ENCODE measurements at places on chromosomes 5 and 9.

GRCh38 chr9:123637945-123638634 lies 282.1 kb downstream of the CRB2 start:
- no peak for DNase-seq

DNA sequence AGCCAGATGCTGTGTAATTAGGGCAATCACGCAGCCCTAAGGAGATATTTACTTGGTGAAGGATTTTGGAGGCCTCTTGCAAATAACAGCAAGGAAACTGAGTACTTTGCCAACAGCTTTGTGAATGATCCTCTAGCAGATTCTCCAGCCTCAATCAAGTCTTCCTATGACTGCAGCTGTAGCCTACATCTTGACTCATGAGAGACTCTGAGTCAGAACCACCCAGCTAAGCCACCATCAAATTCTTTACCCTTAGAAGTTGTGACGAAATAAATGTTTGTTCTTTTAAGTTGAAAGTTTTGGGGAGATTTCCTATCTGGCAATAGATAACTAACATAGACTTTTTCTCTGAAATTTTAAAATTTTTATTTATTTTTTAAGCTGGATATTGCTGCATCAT lies 237.6 kb upstream of the CCNH start:
- no peak for DNase-seq

- DNase-seq = no peak
Measured at GRCh38 chr9:76667521-76667957, 96.7 kb upstream of the PCA3 start.

DNA sequence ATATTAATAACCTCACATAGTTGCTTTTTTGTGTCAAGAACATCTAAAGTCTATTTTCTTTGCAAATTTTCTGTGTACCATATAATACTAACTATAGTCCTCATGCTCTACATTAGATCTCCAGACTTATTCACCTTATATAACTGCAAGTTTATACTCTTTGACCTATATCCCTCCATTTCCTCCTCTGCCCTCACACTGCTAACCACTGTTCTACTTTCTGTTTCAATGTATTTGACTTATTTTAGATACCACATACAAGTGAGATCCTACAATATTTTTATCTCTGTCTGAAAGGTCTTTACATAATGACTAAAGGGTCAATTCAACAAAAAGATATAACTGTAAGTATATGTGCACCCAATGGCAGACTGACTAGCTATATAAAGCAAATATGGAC lies 789.7 kb upstream of the ZNF608 start:
- DNase-seq = no peak

DNA sequence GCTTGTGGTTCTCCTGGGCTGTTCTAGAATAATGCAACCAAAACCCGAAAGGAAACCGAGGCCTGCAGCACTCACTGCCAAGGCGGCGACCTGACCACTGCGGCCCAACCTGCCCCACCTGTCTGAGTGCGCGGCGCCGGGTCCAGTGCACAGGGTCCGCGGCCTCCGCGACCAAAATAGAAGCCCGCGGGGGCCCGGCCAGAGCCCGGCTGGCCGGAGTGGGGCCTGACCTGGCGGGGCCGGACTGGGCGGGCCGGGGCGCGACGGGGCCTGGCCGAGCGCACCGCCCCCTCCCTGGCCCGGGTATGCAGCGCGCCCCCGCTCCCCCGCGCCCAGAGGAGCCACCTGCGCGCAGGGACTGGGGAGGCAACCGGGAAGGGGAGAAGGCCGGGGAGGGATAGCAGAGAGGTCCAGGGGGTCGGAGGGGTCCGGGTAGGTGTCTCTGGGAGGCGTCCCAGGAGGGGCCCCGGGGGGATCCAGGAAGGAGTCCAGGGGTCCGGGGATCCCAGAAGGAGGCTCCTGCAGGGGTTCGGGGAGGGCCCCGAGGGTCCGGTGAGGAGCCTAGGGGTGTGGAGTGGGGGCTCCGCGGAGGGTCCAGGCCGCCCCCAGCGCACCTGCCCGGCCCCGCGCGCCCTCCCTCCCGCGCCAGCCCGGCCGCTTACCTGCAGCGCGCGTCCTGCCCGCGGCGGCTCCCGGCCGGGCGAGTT lies 503 bp downstream of the SEMA4D start:
- no peak for DNase-seq

DNA sequence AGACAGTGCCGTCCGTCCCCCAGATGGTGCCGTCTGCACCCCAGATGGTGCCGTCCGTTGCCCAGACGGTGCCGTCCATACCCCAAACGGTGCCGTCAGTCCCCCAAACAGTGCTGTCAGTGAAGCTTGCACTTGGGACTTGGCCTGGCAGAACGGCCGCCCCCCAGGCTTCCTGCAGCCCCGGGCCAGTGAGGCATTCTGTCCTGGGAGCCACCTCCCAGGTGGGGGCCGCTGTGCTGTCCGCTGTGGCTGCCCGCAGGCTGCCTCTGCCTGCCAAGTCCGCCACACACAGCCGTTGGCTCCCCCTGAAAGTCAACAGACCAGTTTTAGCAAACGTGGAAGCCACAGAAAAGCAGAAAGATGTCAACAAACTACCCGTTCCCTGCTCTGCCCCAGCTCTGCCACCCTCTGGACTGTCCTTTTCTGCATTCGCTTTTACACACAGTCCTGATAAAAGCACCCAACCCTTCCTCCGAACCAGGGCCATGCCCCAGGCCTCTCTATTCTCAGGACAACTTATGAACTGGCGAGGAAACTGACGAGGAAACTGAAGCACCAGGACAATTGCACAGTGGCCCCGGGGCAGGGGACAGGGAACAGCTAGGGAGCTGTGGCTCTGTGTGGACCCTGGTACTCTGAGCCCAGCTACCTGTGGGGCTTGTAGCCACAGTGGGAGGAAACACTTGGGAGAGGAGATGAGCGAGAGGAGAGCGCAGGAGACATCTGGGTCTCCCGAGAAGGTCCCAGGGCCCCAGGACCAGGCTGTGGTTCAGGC lies 39.6 kb upstream of the RXRA start:
- DNase-seq = no peak

- no peak for DNase-seq
Measured at GRCh38 chr5:141196363-141196762, 3.1 kb upstream of the PCDHB11 start.

DNA sequence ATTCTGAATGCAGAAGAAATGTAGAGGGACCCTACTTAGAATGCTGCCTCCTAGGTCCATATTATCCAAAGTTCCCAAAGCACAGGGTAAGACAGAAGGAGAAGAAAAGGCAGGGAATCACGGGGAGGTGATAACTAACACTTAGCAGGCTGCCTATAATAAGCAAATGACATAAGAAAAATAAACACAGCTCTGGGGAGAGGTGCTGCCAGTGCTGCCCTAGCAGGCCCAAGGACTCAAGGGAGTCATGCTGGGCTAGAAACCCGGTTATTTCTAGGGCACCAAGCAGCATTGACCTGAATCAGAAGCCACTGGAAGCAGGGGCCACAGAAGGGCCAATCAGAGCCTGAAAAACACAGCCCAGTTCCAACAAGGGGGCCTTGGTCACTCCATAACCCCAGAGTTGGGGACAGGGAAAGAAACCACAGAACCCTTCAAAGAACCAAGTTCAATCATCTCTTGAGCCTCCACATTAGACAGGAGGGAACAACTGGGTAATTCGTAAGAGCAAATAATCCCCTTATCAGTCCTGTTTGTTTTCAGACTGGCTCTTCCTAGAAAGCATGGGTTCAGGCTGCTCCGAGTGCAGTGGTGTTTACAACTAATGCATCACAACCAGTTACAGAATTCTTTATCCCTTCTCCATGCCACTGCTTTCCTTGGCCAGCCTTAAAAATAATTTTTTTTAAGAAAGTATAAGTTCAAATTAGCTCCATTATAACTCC lies 24.0 kb downstream of the NRG2 start:
- no peak for DNase-seq

DNA sequence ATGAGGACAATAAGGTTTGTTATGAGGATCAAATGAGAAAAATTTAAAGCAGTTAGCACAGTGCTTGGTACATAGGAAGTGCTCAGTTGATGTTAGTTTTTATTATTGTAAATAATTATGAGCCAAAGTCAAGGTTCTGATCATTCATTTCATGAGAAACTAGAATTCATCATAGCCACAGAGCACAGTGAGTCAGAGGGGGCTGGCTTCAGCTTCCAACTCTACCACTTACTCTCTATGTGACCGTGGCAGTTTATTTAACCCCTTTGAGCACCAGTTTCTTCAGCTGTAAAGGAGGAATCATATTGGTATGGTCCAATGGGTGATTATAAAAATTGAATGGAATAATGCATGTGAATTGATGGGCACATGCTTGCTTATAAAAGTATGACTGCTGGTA lies 39.4 kb downstream of the KLHL3 start:
- no peak for DNase-seq

GRCh38 chr9:16591092-16591491 lies 279.4 kb downstream of the BNC2 start:
- no peak for DNase-seq
